CD4-positive, alpha-beta T cell treated with Interleukin-4 for 4 hours (primary cell): ENCODE measurements at places on chromosomes 3 and 15.

GRCh38 chr3:5012367-5012766 is 33.1 kb downstream of the BHLHE40 start:
- no peak for DNase-seq

DNA sequence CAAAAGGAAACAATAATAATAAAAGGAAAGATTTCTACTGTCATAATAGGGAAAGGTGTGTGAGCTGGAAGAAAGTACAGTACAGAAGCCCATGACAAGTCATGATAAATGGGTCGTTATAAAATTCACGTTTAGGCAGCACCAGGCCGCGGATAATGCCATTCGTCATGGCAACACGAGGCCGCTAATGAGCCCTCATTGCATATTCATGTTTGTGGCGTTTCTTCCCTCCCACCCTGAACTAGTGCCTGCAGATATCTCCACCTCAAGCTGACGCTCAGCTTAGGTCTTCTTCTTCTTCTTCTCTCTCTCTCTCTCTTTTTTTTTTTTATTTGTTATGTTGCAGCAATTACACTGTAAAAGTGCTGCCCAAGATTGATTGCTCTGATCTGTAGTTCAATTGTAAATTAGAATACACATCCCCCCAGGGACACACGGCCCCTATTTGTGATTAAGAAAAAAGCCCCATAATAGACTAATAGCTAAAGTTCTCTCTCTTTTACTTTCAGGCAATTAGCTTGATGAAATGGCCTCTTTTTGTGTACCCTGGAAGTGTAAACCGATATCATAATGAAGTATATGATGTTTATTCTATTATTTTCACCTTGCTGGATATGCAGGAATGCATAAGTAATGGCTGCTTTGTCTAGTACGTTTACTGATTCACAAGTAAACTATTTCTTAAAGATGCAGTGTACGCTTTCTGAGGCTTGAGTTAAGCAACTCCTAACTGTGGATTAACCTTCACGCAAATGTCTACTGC is 61.9 kb upstream of the NR2F2 start:
- no peak for DNase-seq

GRCh38 chr3:94429517-94429916 is 366.7 kb downstream of the NSUN3 start:
- no peak for DNase-seq

DNA sequence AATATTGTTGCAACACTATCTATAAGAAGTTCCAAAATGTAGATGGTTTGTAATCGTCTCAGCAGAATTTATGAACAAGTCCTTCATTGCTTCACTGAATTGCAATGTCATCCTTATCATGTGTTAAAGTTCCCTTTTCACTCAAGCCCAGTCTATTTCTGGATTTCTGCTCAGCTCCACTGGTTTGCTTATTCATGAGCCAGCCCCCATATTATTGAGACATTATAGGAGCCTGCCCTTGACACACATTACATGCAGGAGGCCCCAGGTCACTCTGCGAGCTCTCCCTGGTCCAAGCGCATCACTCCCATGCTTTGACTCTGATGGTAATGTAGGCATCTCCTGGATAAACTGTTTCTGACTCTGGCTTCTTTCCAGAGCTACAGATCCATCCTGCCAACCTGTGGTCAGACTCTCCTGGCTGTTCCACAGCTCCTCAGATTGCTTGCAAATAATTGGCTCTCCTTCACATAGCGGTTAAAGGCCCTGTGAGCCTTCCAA is 56.9 kb downstream of the ABTB1 start:
- DNase-seq = peak; percentile 5

GRCh38 chr3:64392001-64392400 is 166.7 kb upstream of the PRICKLE2 start:
- no peak for DNase-seq

DNA sequence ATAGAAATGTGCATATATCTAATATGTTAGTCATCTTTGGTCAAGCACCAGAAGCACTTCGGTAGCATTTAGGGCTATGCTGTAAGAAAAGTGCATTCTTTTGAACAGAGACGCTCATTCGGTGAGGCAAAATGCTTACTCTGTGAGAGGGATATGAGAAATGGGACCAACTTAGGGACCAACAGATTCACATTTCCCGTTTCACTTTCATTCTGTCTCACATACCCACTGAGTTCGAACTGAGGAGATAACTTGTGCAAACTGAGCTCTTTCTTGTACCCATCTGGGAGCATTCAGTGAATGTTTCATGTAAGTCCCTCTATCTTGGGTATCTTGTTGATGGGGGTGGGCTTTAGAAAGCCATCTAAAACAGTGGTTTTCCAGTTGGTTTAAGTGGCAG is 135.3 kb downstream of the FEZF2 start:
- DNase-seq = no peak

GRCh38 chr15:74799255-74799855 is 13.3 kb upstream of the LMAN1L start:
- DNase-seq = no peak

DNA sequence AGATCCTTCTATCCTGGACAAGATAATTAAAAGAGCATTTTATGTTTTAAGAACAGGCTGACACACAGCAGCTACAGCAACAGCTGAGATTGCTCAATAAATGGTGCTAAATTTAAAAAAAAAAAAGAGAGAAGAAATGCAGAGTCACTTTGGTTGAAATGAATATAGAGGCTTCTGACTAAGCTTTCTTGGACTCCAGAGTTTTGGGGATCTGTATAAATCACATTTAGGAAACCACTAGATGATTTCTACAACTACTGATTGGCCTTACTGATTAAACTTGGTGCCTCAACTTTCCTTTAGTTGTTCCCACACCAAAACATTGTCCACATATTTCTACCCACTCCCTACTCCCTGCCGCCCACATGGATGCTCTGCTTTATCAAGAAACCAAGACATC is 132.9 kb upstream of the ZBTB20 start:
- no peak for DNase-seq

- DNase-seq = no peak
Measured at GRCh38 chr15:57327985-57328471, 48.3 kb upstream of the CGNL1 start.

DNA sequence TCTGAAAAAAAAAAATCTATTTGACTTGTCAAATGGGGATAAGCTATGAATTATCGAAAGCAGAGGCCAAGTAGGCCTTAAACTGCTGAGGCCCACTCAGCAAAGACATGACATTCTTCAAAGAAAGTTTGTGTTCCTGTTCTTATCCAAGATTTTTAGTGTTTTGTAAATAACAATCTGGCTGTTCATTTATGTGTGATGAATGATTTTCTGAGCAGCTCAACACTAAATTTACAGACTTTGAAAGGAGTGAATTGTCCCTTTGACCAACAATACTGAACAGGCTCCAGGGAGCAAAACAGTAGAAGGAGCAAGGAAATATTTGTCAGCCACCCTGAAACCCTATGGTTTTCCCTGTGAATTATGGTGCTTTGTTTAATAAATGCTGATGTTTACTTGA is 512.6 kb upstream of the NAALADL2 start:
- DNase-seq = no peak

DNA sequence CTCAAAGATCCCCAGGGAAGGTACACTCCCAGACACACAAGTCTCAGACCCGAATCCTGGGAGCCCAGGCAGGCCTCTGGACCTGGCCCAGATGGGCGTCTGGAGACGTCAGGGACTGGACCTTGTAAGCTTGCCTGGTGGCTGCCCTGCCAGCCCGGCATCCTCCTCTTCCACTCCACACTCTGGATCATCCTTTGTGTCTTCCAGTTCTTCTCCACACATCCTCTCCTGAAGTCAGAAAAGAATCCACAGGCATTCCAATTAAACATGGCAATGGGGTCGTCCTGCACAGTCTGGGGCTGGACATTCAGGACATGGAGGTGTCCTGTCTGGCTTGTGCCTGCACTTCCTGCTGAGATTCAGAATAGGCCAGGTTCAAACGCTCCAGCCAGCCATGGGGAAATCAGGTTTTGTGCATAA is 208.8 kb upstream of the IGF1R start:
- no peak for DNase-seq

DNA sequence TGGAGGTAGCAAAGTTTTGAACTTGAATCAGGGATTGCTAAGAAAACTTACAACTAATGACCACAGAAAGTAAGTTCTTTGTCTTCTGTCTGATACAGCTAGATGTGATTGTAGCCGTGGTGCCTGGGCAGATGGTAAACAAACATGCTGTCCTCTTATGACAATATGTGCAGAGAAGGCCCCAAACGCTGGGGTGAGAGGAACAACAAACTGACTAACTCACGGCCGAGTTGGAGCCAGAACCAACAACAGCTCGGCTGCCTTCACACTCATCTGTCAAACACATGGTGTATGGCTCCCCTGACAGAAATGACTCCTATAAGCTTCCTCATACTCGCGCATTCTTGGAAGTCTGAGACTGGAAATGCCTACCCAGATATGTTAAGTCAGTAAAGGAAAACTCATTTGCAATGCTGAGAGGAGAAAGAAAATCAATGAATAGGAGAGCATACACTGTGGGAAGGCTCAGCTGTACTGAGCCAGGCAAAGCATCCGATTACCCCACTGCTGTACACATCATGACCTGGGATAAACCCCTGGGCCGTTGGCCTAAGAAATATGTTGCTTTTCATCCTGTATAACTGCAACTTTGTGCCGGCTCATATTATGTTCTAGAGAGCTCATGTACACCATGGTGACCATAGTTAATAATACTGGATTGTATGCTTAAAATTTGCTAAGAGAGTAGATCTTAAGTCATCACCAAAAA is 5.7 kb downstream of the THBS1 start:
- DNase-seq = no peak

- DNase-seq = no peak
Measured at GRCh38 chr15:77138167-77138522, 67.2 kb upstream of the TSPAN3 start.

GRCh38 chr3:37223576-37223975 is 49.2 kb upstream of the LRRFIP2 start:
- no peak for DNase-seq

- no peak for DNase-seq
Measured at GRCh38 chr15:66737243-66738010, 35.4 kb downstream of the SMAD6 start.

- no peak for DNase-seq
Measured at GRCh38 chr3:173933113-173933512, 535.6 kb downstream of the NLGN1 start.

GRCh38 chr15:82566690-82567089 is 26.4 kb upstream of the RPS17 start:
- DNase-seq = no peak

GRCh38 chr3:127716384-127716783 is 43.6 kb downstream of the ABTB1 start:
- DNase-seq = no peak
